Endodermal cell (in vitro differentiated cells): ENCODE measurements at places on chromosomes 3 and 15. TPM values are rescaled to one million over a fixed set of nuclear protein-coding genes. Genes with fewer than 3 reads are reported as not detected.
A peak's percentile ranks its signal among the peaks of the same experiment; 100 is the strongest.

DNA sequence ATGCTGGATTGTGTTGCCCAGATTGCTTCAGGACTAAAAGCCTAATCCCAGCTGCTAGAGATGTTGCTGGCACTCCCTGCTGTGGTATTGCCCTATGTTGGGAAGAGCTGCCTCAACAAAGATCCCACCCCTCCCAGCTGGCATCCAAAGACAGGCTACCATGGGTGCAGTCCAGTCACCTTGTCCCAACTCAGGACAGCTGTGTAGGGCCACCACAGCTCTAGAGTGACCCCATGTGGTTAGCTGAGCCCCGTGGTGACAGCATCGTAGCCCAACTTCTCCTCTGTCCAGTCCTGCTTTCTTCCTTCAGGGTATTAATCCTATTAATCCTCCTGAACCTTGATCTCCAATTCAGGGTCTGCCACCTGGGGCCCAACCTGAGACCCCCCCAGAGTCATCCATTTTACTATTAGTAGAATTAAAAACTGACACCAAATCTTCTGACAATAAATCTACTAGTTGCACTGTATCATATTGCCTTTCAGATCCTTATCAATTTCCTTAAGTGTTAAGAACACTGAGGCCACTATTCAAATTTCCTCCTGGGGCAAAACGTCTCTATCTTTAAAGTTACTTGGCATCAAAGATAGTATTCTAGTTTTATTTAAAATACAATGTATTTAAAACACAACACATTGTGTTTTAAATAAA, 83.5 kb downstream of the AQP9 start:
- DNase-seq: peak; percentile 76

GRCh38 chr15:89903015-89903857, 9.4 kb upstream of the AP3S2 start:
- no peak for DNase-seq

- DNase-seq: no peak
Observed at GRCh38 chr15:35963326-35963725, 417.4 kb upstream of the DPH6 start.

- DNase-seq: no peak
Observed at GRCh38 chr3:8665407-8665896, 20.9 kb upstream of the SSUH2 start.

GRCh38 chr3:128482666-128483656, 10.0 kb downstream of the GATA2 start:
- peak; percentile 68 for DNase-seq

TRAT1 gene
- total RNA-seq: not detected in 2 replicates

GRCh38 chr3:113948015-113948917, 453 bp downstream of the ZDHHC23 start:
- peak; percentile 89 for DNase-seq

GRCh38 chr3:72555714-72556113, 292.5 kb downstream of the SHQ1 start:
- no peak for DNase-seq

GRCh38 chr3:76242886-76243753, 457.8 kb upstream of the ZNF717 start:
- DNase-seq: no peak

DNA sequence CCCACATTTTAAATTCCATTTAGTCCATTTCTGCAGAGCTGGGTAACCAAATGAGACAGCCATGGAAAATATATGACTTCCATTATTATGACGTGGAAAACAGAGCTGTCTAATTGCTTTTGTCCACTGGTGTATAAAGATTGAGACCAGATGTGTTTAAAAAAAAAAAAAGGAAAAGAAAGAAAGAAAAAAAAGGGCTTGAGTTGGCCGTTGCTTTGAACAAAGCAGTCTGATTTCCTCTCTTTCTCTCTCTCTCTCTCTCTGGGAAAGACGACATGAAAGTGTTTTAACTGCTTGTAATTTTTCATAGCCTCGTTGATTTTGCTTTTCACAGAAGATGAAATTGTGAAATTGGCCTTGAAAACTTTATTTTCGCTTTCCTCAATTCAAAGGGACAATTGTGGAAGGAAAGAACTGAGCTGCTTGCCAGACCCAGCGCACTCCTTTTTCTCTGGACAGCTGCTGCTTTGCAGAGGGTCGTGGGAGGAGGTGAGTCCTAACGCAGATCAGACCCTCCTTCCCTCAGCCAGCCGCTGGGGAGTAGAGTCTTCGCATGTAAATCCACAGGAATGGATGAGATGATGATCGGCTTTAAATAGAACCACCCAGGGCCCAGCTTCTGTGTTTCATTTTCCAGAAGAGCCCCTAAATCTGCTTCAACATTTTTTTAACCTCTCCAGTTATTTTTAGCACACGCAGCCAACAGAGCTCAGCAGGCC, 42.8 kb upstream of the UBE2E1 start:
- no peak for DNase-seq

LCTL gene
- 0.77 and 0.99 TPM in 2 replicates for total RNA-seq

GRCh38 chr3:54008099-54008498, 114.3 kb upstream of the CACNA2D3 start:
- DNase-seq: no peak

ARGFX gene
- total RNA-seq: not detected in 3 replicates

PTX3 gene
- 0.11 and 0.13 TPM in 2 replicates for total RNA-seq

DNA sequence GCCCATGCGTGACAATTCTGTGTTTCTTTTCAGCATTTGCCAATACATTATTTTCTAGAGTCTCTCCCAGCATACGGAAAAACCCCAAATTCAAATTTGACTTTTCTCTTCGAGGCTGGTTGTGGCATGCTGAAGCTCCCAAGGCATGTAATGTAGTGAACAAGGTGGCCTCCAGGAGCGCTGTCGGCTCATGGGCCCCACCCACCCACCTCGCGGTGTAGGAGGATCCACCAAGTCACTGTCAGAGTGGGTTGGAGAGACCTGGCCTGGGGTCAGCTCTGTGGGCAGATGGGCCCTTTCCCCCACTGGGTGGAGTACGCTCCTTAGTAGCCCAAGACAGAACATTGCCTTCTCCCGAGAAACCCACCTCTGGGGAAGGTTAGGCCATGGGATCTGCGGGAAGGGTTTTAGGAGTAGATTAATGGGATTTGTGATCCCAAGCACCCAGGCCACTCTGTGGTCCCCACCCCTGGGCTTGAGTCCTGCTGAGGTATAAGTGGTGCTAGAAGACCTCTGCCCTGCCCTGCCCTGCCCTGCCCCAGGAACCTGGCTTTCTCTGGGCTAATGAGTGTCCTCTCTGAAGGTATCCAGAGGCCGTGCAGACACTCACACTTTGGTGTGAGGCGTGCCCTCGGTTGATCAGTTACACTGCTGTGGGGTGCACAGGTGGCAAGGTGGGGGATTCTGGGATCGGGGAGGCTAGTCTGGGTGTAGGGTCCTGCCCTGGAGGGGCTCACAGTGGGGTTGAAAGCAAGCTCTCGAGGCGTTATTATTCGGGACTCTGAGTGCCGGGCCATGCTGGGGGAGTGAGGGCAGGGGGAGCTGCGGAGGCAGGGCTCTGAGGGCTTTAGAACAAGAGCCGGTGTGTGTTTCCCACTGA, 97.9 kb downstream of the APBA2 start:
- DNase-seq: peak; percentile 81

SRGAP3 gene
- 5.4 to 20.7 TPM (median 8.1 TPM) in 3 replicates for total RNA-seq

- peak; percentile 87 for DNase-seq
Observed at GRCh38 chr15:29090617-29091466, 178.8 kb downstream of the NSMCE3 start.
